ENCODE measurements at places on chromosomes 7 and 10.

- no peak for DNase-seq
Measured at GRCh38 chr10:119350502-119351097, 143.2 kb downstream of the GRK5 start.

DNA sequence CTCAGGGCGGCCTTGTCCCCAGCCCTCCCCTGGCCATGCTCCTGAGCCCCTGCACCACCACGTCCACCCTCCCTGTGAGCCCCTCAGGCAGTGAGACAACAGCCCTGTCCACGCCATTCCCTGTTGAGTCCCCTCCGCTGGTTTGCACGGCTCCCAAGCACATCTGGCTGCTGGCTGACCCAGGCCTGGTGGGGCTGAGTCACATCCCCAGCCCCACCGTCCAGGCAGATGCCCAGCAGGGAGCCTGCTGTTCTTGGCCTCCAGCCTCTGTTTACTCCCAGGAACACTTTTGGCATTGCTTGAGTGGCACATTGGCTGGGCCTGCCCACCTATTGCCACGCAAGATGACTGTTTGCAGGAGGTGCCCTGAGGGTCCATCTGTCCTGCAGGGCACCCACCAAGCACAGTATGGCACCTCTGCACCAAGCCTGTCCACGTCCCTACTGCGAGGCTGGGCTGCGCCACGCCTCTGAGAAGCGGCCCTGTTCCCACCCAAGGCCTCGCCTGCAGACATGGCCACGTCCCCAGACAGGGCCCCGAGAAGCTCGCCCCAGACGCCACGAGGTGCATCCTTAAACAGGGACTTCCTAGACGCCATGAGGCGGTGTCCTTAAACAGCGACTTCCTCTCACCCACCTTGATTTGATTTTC is 48.4 kb upstream of the INPP5A start:
- DNase-seq: no peak

DNA sequence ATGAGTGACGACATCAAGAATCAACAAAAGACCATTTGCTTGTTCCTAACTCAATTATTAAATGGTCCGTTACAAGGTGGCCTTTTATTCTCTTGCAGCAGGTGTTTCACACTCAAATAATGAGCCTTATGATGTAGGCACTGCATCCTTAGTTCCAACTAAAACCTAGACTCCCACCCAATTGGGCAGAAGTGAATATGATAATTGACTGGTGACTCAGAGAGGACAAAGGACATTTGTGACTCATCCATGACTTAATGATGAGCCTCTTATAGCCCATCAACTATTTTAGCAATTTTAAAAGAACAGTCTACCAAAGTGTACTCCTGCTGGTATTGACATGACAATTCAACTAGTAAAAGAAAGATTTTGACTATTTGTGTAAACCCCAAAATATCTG is 1027.8 kb upstream of the PHF14 start:
- no peak for DNase-seq

DNA sequence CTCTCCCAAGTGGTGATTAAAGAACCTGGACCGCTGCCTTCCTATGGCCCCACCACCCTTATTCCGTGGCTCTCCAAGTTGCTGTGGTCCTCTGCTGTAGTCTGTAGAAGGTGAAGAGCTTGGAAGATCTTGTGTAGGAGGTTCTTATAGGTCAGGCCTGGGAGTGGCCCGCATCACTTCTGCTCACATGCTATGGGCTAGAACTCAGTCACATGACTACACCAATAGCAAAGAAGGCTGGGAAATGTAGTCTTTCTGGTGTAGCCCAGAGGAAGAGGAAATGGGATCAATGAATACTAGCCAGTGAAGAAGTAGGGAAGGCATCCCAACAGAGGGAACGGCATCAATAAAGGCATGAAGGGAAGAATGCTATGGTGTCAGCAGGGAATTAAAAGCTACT is 41.3 kb upstream of the AOAH start:
- no peak for DNase-seq

- DNase-seq: no peak
Measured at GRCh38 chr10:114576716-114577115, 81.4 kb downstream of the ABLIM1 start.

DNA sequence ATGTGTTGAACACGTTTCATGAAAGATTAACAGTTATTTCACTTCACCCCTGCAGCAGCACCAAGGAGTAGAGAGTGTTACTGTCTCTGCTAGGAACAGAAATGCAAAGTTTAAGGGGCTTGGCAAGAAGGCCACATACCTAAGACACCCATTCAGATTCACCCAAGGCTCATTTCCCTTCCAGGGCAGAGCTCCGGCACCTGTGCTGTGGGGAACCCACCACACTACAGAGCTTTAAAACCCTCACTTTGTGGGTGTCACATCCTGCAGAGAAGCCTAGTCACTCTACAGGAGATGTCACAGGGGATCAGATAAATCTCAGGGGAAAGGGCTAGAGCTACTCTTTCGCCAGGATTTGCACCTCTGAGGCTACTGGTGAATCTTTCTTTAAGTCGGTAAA is 176.1 kb upstream of the KLF6 start:
- DNase-seq: no peak

GRCh38 chr10:123560301-123561140 is 105.6 kb upstream of the GPR26 start:
- no peak for DNase-seq

DNA sequence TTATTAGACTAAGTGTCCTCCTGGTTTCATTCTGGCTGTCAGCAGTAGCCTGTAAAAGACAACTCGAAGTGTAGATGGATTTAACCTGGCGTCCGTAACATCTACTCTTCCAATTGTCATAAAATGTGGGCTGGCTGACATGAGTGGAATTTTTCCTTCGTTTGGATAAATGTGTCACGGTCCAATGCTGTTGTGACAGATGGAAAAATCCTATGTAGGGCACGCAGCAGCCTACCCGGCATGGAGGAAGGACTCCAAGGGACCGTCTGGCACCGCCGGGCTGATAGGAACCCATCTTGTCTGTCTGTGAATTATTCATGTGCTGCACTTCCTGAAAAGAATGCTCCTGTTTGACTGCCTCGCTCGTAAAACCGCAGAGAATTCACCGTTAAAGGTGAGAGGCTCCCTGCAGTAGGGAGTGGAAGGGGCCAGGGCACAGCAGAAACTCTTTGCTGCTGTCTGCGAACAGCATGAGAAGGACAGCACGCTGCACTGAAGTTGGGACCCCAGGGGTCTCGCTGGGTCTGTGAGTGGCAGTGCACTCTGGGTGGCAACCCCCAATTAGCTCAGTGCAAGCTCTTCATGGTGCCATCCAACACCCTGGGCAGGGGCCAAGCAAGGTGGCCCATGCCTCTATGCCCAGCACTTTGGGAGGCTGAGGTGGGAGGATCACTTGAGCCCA is 1.6 kb upstream of the ORAI2 start:
- DNase-seq: peak; percentile 47

DNA sequence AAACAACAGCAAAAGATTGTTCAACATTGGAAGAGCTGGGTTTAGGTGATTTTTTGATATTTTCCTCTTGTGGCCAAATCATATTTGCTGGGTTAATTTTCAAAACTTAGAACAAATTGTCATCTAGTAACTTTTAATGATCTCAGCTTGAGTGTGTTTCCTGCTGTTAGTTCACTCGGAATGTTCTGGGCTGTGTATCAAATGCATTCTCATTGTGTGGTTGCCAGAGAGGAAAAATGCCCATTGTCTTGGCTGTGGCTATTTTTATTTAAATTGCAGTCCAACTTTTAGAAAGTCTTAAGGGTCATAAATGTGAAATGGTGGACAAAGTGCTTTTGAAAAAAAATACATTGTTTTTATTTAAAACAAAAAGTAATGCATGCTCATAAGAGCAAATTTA is 542.0 kb downstream of the TNS3 start:
- DNase-seq: no peak

DNA sequence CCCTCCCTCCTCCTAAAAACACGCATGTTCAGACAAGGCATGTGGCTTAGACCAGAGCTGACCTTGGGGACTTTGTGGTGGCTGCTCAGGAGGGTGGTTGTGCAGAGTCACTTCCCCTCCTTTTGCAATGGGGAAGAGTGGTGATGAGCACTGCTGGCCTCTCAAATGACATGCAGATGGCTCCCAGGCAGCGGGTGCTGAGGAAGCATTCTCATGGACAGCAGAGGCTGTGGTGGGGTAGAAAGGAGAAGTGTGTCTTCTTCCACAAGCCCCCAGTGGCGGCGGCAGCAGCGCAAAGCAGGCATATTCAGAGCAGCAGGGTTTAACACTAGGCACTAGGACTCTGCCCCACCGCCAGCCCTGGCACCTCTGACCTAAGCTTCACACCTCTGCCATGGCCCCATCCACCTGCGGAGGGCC is 105.9 kb upstream of the ANLN start:
- DNase-seq: no peak

DNA sequence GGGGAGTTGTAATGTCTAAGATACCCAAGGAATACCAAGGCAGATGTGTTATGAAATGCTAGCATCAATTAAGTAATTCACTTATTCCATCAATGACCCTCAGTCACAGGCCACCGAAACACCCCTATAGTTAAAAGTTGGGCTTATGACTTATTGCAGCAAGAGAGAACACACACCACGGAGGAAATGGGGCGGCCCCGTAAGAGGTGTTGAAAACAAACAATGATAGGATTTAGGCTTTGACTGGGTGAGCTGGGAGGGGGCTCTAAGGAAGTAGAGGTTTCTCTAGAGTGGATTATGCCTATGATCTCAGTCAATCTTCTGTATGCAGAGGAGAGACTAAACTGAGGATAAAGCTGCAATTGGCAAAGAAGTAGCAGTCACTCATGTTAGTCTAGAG is 45.4 kb upstream of the PRKCQ start:
- no peak for DNase-seq

DNA sequence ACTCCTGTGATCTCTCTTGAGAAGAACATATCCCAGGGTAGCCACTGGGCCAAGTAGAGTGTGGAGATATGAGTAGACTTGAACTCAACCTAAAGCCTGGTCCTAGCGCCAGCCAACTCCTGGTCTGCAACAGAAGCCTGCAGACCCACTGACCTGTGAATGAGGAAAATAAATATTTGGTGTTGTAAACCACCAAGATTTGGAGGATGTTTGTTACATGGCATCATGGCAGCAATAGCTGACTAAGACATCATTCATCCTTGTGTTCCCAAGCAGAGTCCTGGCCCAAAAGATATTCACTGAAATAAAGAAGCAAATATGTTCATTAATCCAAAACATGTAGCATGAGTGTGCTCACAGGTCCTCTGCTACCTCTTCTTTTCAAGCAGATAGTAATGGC is 26.0 kb upstream of the CHST3 start:
- DNase-seq: no peak

Data from stimulated activated CD4-positive, alpha-beta T cell treated with anti-CD3 and anti-CD28 coated beads, Interleukin-2, amount 100 ng/mL, for 4 hours (primary cell).